Left lobe of liver (tissue), 2 donors: ENCODE measurements at places on chromosomes 2 and 18. TPM values are rescaled to one million over a fixed set of nuclear protein-coding genes. Genes with fewer than 3 reads are reported as not detected.

The KYNU gene
- total RNA-seq = 38.6 TPM

The ADAM23 gene
- total RNA-seq = 0.03 TPM

The RAPGEF4 gene
- 12.8 TPM for total RNA-seq

The ABCA12 gene
- total RNA-seq = not detected

The ANKRD62 gene
- total RNA-seq = not detected

The SRD5A2 gene
- total RNA-seq = 7.6 TPM

The GCG gene
- total RNA-seq = not detected

The HAAO gene
- total RNA-seq = 188 TPM

The FEV gene
- not detected for total RNA-seq
